ENCODE measurements at places on chromosomes 3 and 15.

DNA sequence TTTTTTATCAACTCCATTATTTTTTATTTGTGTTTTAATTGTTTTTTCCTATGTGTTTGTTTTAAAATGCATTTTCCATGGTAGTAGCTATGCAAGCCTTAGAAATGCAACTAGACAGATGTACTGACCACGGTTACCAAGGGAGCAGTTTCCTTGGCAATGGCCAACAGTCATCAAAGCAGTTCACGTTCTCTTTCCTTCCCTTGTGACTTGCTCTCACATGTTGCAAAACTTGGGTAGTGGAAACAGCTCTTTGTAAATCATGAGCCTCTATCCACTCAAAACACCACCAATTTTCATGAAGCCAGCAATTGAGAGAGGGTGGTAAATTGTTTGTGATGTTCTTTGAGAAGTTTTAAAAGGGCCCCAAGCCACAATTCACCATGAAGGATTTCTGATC is 499.4 kb upstream of the MDFIC2 start:
- no peak for DNase-seq

- no peak for DNase-seq
Observed at GRCh38 chr3:77655396-77655795, 615.5 kb downstream of the ROBO2 start.

GRCh38 chr15:76313731-76314130 is 2.5 kb upstream of the ETFA start:
- no peak for DNase-seq

DNA sequence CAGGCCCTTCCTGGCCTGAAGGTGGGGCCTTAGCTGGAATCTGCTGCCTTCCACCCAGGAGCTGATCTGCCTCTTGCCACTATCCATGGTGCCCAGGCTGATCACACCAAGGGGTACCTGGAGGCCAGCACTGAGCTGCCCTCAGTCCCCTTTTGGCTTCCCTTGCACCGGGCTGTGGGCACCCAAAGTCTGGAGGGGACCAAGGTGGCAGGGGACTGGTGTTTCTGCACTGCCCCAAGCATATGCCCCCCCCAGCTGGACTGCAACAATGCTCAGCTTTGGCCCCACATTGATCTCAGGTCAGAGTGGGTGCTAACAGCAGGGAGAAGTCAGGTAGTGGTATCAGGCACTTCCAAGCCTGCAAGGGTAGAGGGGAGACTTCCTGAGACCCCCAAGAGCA is 902.6 kb upstream of the EPHA6 start:
- no peak for DNase-seq

DNA sequence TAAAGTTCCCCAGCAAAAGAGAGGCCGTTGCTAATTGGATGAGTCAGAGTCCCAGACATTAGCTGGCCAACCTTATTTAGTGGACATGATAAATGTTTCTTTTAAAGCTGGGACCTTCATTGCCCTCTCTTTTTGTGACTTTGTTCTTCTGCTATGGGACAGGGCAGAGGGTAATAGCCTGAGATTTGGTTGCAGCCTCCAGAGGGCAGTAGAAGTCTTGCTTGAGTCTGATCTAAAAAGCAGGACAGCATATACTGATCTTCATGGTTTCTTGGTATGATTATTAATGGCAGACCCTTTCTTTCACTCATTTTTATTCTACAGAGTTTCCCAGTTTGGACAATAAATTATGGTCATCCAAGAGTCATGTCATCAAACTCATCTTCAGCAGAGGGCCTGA is 25.1 kb upstream of the ZKSCAN7 start:
- no peak for DNase-seq

DNA sequence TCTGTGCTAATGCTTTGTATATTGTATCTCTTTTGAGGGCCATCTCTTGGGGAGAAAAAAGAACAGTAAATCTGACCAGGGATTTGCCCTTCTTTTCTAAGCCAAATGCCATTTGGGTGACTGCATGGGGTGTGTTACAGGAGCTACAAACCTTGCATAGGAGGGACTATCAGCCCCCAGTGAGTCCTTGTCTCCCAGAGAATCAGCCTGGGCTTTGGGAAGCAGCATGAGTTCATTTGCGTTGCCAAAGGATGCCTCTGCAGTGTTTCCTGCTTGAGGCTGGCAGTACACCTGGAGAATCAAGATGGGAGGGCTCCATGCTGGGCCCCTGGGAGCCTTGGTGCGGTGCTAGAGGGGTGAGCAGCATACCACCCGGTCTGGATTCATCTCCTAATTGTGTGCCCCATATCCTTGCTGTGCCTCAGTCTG is 49.6 kb upstream of the POLG start:
- no peak for DNase-seq

DNA sequence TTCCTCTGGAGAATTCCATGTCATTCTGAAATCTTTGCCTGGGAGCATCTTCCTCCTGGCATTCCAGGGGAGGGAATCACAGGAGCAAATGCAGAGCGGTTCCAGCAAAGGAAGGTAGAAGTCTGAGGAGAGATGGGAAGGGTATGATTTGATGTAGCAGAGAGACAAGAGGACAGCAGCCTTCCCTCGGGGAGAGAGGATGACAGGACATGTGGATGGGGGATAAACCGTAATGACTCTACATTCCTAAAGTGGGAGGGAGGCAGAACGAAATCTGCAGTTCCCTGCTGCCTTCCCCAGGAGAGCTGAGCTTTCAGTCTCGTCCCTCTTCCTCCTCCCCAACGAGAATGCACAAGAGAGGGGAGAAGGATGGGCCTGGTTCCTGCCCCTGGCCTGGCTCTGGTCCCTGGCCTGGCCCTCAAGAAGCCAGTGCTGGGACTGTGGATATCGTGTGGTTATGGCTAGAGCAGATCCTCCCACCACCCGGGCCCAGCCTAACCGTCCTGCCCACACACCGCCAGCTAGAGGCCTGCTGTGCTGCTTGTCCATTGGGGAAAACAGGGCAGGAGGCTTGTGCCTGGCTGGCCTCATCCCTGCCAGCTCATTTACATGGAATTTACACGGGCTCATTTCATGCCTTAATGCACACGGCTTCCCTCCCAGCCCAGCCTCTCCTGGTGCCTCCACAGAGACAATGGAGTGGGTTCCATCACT is 26.6 kb downstream of the SEMA7A start:
- DNase-seq = no peak

- no peak for DNase-seq
Observed at GRCh38 chr3:57298041-57298440, 5.6 kb upstream of the ASB14 start.

DNA sequence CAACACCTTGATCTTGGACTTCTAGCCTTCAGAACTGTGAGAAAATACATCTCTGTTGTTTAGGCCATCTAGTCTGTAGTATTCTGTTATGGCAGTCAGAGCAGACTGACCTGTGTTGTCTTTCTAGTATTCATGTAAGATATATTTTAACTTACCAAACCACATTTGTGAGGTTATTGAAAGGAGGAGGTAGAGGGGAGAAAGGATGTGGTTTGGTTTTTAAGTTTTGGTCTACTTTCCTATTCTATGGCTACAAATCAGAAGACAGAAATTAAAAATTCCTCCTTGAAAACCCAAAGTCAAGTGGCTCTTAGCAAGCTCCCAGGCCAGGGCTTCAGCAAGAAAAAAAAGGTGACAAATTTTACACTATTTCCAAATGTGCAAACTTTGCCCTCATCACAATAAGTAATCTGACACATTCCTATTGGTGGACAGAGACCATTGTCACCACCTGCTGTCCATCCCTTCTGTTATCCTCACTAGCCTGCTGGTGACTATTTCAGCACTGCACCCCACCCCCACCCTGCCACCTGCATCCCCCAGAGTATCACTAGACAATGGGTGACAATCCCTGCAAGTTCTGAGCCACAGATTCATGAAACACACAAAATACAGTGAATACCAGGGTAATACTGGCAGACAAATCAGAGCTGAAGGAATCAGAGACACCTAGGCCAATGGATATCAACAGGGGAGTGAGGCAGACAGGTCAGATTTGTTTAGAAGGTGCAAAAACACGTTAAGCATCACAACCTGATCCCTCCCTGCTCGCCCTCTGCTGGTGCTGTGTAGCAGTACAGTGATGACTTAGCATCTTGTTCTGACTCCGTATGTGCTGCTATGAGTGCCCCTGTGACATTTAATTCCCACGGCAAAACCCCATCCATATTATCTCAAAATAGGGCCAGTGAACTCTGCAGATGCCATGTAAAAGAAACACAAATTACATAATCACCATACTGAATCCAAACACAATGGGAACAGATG is 79.0 kb upstream of the DCLK3 start:
- peak; percentile 20 for DNase-seq

GRCh38 chr15:95636107-95636506 is 694.4 kb upstream of the NR2F2 start:
- DNase-seq = no peak

DNA sequence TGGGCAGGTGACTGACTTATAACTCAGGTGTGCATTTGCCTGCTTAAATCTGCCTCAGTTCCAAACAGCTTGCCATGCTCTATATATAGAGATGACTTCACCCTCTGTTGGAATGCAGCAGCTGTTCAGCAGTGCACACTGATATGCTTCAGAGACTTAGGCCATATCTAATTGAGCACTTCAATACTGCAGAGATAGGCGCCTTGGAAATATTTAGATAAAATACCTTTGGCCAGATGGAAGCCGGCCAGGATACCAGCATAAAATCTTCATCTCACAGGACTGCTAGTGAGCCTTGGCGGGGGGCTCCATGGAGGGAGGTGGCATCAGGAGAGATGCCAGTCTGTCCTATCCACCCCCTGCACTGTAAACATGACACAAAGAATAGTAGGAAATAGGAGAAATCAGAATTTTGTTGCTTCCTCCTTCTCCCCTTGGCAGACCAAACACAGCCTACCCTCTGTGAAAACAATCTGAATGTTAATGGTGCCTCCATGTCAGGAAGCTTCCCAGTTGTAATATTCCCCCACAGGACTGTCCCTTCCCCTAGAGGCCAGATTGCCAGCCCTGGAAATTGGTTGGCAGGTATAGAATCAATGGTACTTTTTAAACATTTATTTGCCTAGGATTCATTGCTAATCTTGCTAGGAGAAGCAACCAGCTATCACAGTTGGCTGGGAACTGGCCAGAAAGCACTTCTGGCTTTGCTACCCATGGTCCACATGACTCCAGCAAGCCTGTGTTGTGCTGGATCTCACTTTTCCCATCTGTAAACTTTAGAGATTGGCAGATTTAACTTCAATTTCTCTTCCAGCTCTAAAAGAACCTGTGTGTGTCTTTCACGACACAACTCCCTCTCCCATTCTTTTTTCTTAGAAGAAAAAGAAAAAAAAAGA is 215.5 kb upstream of the KCNMB2 start:
- no peak for DNase-seq

GRCh38 chr3:182925944-182926337 is 54.4 kb downstream of the DCUN1D1 start:
- DNase-seq = no peak

DNA sequence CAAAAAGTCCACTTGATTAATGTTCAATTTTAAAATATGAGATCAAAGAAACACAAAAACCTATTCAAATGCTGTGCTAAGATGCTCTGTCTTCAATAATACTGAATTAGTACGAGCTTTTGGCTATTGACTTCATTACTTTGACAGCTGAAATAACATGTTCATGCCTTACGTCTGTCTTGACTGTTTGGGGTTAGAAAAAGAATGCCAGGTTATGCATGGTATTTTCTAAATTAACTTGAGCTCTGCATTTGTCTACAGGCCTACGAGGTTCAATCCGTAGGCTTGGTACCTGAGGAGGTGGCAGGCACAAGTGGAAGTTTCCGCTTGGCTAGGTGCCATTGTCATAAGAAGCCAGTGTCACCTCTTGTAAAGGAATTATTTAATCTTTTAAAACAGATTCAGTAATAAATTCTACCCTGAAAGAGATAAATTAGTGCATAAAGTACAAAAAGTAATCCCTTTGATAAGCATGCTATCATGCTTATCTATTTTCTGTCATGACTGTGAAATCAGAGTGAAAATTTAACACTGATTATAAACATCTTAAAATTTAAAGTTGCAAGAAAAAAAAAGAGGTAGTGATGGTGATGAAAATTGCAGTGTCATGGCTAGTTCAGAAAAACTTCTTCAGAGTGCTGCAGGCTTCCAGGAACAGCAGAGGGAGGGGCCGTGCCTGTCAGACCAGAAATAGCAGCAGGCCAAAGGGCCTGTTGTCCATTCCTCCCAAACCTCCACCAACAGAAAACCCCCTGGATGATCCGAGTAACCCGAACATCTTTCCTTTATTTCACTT is 115.7 kb downstream of the ARRDC4 start:
- no peak for DNase-seq

- DNase-seq = no peak
Observed at GRCh38 chr3:40299130-40299720, 10.3 kb upstream of the EIF1B start.

- no peak for DNase-seq
Observed at GRCh38 chr15:49990835-49991545, 128.0 kb downstream of the ATP8B4 start.

DNA sequence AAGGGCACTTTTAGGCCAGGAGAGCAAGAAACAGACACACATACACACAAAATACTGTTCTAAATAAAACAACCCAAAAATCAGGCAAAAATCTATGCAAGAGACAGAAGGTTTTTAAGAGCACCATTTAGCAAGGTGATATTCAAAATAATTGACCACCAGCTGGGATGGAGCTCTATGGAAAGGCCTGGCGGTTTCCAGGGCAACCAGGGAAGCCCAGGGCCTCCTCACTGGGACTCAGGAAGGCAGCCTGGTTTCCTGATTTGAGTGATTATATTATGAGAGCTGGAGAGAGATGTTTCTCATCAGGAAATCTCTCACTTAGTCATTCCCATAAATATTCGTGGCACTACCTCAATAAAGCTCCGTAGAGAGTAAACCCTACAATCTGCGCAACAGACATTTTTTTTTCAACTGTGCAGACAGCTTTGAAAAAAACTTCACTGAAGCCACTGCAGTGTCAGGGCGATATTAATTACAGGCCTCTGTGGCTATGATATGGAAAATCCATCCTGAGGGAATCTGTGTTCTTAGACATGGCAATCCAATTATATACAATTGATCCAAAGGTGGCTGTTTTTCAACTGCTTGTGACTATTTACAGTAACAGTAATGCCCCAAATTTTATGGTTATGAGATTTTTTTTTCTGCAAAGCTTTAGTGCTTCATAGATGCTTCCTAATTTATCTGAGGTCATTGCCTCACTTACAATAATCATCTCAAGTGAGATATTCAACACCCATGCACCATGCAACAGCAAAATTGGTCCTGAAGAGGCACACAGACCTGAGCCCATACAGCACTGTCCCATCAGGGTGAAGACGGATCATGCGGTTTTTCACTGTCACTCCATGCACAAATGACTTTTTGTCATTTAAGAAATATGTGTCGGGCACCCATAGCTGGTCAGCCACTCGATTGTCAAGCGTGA is 152.1 kb downstream of the GABRB3 start:
- DNase-seq = no peak

DNA sequence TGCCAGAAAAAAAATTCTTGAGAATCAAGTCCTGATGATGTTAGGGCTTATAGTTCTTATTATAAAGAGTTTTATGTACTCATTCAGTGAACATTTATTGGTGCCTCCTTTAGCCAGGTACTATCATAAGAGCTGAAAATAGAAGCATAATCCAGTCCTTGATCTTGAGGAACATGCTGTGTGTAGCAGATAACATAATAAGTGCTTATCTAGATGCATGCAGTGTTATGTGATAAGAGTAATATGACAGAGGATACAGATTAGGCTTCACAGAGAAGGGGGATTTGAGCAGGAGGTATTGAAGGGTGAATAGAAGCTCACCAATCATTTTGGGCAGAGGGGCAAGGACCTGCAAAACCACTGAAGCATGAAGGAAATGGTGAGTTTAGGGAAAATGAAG is 1.1 kb downstream of the CCR2 start:
- no peak for DNase-seq

Measured in stimulated activated CD8-positive, alpha-beta memory T cell treated with anti-CD3 and anti-CD28 coated beads, Interleukin-7, amount 100 ng/mL, for 4 hours (primary cell).